ENCODE measurements at places on chromosomes 4 and X.

DNA sequence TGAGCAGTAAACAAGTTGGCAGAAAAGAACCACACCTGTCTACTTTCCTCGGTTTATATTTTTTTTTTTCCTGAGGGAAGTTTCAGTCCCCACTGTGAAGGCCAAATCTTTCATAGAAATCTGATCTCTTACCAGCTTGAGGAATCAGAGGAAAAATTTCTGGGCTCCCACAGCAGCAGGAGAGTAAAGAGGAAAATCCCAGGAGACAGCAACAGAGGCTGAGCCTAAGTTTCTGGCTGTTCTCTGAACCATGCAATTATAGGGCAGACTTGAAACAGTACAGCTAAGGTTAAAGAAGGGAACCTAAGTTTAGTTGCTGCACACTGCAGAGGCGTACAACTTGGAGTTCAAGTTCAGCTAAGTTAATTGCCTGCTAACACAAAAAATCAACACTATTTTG lies 1090.9 kb upstream of the INTU start:
- peak overlapping the region; percentile 13 for H3K27ac ChIP-seq
- no peak overlapping the region for H3K4me3 ChIP-seq
- H3K27me3 ChIP-seq = no peaks in the 10 kb centered on the region
- DNase-seq = no peak

GRCh38 chrX:110402850-110403221 lies 44.2 kb downstream of the RTL9 start:
- H3K27me3 ChIP-seq = no peaks in the 10 kb centered on the region
- H3K4me3 ChIP-seq = no peak overlapping the region
- no peak for DNase-seq
- H3K36me3 ChIP-seq = no peaks in the 10 kb centered on the region
- no peak overlapping the region for H3K27ac ChIP-seq

- H3K4me1 ChIP-seq = no peaks in the 10 kb centered on the region
- no peaks in the 10 kb centered on the region for H3K36me3 ChIP-seq
- DNase-seq = no peak
- no peak overlapping the region for H3K4me3 ChIP-seq
- no peak overlapping the region for H3K27ac ChIP-seq
Measured at GRCh38 chr4:129994715-129995114, 898.8 kb downstream of the C4orf33 start.

- no peak overlapping the region for H3K27ac ChIP-seq
- no peak overlapping the region for H3K4me3 ChIP-seq
- H3K27me3 ChIP-seq = no peaks in the 10 kb centered on the region
- DNase-seq = no peak
- H3K36me3 ChIP-seq = no peaks in the 10 kb centered on the region
- H3K4me1 ChIP-seq = no peaks in the 10 kb centered on the region
Measured at GRCh38 chr4:116027311-116027710, 913.9 kb upstream of the NDST4 start.

DNA sequence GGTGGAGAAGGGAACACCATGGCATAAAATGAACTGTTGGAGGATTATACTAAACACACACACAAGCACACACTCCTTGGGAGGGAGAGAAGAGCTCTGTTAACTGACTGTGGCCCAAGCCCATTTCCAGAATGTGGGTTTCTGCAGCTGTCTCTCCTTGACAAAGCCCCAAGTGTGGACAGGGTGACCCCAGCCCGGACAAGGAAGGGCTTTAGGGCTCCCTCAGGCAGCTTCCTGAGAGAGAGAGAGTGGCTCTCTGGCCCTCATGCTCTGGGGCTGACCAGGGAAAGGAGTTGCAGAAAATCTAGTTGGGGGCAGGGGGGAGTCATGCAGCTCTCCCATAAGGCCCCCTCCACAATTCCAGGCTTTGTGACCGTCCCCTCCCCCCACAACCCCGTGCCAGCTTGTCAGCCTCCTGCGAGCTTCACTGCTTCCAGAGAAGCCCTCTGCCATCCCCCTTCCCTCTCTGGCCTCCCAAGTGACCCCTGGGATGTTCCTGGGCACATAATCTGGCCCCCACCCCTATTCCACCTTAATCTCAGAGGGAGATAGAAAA lies 590 bp downstream of the ARHGEF9 start:
- H3K4me1 ChIP-seq = peaks cover 2% of the 10 kb centered on the region
- H3K36me3 ChIP-seq = no peaks in the 10 kb centered on the region
- no peaks in the 10 kb centered on the region for H3K27me3 ChIP-seq
- DNase-seq = no peak

- H3K4me1 ChIP-seq = no peaks in the 10 kb centered on the region
- no peak for DNase-seq
- H3K36me3 ChIP-seq = no peaks in the 10 kb centered on the region
Measured at GRCh38 chrX:152725409-152725808, 8.1 kb downstream of the CSAG1 start.

DNA sequence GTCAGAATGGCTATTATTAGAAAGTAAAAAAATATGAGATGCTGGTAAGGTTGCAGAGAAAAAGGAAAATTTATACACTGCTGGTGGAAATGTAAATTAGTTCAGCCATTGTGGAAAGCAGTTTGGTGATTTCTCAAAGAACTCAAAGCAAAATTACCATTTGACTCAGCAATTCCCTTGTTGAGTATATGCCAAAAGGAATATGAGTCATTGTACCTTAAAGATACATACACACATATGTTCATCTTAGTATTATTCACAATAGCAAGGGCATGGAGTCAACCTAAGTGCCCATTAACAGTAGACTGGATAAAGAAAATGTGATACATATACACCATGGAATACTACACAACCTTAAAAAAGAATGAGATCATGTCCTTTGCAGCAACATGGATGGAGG lies 148.2 kb downstream of the COMMD8 start:
- no peaks in the 10 kb centered on the region for H3K27me3 ChIP-seq
- no peak overlapping the region for H3K4me3 ChIP-seq
- DNase-seq = peak; percentile 23
- H3K27ac ChIP-seq = no peak overlapping the region
- H3K4me1 ChIP-seq = no peaks in the 10 kb centered on the region

GRCh38 chrX:53714580-53715345 lies 28.2 kb upstream of the HUWE1 start:
- H3K27ac ChIP-seq = peak overlapping the region; percentile 24
- H3K4me1 ChIP-seq = peaks cover 4% of the 10 kb centered on the region
- H3K36me3 ChIP-seq = no peaks in the 10 kb centered on the region
- peaks cover 4% of the 10 kb centered on the region for H3K27me3 ChIP-seq
- H3K4me3 ChIP-seq = no peak overlapping the region

DNA sequence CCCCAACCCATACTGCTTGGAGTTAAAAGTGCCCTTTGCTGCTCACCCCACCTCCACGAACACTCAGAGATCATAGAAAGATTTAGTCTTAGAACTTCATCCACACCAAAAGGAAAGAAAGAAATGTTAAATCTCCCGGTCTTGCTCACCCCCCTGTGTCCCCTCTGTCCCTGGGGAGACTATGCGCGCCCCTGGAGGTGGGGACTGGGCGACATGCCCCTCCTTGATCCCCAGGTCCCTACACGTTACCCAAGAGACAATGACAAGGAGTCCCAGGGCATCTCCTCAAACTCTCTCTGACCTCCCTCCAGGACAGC lies 620 bp downstream of the ITM2A start:
- no peaks in the 10 kb centered on the region for H3K27me3 ChIP-seq
- peak overlapping the region; percentile 60 for H3K4me3 ChIP-seq
- H3K4me1 ChIP-seq = peaks cover 4% of the 10 kb centered on the region
